ENCODE measurements at places on chromosomes 12 and 14. TPM values are rescaled to one million over a fixed set of nuclear protein-coding genes. Genes with fewer than 3 reads are reported as not detected.

Gene KERA
- not detected for total RNA-seq

Gene WNT1
- total RNA-seq, result not detected

DNA sequence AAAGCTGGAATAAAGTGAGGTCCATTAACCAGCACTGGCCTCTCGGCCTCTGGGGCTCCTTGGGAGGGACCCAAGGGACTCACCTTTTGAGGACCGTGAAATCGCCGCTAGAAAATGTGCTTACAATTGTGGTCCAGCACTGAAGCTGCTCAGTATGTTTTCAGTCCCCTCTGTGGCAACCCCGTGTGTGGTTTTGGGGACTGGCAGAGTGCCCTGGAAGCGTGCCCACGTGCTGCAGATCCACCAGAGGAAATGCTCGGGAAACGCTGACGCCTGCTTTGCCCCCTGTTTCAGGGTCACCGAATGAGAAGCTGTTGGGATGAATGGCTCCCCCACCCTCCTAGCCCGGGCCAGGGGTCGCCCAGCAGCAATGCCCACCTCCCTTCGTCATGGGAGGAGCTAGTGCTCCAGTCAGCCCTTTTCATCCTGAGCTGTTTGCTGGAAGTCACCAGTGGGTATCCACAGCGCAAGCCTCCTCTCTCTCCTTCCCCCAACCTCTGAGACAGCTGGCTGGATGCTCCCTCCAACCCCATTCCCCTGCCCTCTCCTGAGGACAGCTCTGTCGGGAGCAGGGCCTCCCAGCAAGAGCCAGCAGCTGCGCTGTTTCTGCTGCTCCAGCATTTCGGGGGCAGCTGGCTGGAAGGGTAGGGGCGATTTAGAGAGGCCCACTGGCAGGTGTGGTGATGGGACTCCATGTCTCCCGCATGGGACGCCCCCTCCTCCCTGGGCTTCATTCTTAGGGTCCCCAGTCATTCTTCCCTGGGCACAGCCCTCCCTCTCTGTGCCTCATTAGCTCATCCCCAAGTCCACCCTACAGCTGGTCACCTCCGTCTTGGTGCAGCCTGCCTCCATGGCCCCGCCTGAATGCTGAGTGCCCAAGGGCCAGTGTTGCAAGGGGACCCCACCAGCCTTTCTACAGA, 33.2 kb upstream of the PPP1R13B start:
- peak; percentile 90 for DNase-seq

GRCh38 chr14:32472512-32473463, 143.7 kb downstream of the AKAP6 start:
- DNase-seq, result peak; percentile 63

DNA sequence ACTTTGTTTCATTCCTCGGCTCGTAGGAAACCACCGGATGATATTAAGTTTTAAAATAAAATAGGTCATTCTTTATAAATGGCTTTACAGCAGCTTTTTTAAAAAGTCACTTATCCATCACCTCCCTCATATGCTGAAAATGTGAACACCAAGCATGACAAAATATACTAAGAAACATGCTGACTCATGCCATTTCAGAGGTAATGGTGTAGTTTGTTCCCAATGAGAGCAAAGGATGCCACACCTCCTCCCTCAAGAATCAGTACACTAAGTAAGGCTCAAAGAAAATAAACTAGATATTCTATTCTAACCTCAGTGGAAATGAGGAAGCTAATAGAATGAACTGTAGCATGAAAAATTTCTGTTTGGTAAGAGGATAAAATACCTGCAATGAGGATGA, 5.5 kb upstream of the DIO2 start:
- no peak for DNase-seq

GRCh38 chr12:72605975-72606374, 333.8 kb downstream of the TRHDE start:
- DNase-seq, result no peak

- DNase-seq, result peak; percentile 45
Observed at GRCh38 chr14:77691259-77691658, 16.6 kb downstream of the ALKBH1 start.
